CD4-positive, alpha-beta T cell (primary cell): ENCODE measurements at places on chromosomes 16 and 17.

DNA sequence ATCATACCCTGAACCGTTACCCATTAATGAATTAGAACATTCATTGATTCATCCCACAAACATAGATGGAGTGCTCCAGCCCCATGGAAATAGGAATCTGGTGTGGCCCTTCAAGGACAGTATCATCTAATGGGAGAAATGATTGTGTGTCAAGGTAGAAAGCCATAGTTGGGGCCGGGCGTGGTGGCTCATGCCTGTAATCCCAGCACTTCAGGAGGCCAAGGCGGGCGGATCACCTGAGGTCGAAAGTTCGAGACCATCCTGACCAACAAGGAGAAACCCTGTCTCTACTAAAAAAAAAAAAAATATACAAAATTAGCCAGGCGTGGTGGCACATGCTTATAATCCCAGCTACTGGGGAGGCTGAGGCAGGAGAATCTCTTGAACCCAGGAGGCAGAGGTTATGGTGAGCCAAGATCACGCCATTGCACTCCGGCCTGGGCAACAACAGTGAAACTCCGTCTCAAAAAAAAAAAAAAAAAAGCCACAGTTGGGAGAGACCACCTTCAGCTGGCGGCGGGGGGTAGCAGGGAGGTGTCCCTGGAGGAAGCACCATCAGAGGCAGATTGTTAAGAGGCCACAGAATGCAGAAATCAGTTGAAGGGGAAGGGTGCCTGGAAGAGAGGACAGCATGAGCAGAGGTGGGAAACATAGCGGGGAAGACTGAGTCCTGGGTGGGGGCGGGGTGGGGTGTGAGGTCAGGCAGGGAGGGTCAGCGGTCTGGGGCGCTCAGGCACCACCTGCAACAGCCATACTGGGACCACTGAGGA, 60.0 kb downstream of the USP22 start:
- DNase-seq: no peak

- DNase-seq: no peak
These were observed 40.7 kb upstream of the SLC6A2 start for GRCh38 chr16:55615071-55615470.

DNA sequence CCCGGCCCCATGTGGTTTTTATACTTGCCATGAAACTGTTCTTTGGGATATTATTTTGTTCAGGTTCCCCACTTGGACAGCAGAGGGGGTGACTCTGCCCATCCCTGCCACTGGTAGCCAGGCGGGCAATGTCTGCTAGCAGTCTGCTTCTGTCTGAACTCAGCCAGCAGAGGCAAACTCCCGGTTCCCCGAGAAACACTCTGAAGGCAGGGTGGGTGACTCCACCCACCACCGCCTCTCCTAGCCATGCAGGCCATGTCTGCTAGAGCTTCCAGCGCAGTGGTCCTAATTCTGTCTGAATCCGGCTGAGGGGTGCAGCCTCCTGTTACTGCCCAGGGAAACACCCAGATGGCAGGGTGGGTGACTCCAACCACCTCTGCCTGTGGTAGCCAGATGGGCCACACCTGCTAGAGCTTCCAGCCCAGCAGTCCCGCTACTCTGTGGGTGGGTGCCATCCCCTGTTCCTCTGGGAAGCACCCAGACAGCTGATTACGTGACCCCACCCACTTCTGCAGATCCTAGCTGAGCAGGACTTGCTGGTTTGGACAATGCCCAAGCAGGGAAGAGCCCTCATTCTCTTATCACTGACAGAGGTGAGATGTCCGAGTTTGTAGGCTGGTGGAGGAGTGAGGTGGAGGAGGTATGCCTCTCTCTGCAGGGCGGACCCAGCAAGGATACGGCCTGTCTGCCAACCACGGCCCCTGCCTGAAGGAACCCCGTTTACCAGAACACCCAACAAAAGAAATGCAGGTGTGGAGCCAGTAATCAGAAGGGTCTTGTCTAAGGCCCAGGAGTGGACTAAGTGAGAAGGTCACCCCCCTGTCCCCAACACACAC, 22.4 kb downstream of the NLRP1 start:
- DNase-seq: no peak

DNA sequence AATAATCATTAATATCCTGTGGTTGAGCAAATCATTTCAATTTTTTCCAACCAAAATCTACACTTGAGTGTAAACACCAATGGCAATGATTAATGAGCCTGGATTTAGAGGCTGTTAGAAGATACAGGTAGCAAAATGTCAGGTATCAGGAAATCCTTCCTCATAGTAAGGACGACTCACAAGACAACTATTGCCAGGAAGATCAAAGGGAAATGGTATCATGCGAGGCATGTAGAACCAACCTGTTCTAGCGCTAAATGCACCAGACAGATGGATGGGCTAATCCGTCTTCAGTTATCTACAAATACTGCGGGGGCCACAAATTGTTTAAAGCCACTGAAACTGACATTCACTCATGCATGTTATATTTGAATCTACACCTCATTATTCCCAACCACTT, 28.1 kb downstream of the TOX3 start:
- DNase-seq: no peak

DNA sequence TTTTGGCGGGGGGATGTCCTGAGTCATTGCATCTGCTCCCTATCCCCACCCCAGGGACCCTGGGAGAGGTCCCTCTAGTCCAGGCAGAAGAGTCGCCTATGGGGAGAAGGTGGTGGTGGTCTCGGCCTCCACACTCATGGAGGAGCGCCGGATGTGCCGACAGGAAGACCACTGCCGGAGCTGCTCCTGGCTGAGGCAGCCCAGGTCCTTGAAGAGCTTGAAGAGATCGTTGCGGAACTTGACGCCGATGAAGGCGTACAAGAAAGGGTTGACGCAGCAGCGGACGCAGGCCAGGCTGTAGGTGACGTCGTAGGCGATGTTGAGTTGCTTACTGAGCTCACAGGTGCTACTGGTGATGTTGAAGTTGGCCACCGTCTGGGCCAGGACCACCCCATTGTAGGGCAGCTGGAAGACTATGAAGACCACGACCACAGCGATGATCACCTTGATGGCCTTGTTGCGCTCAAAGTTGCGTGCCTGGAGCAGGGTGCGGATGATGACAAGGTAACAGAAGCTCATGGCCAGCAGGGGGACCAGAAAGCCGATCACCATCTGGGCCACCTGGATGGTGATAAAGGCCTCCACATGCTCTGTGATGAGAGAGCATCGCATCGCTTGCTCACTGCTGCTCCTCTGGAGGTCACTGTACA, 10.5 kb downstream of the CCR7 start:
- DNase-seq: no peak

GRCh38 chr17:50423553-50424159, 2.4 kb upstream of the ACSF2 start:
- no peak for DNase-seq

DNA sequence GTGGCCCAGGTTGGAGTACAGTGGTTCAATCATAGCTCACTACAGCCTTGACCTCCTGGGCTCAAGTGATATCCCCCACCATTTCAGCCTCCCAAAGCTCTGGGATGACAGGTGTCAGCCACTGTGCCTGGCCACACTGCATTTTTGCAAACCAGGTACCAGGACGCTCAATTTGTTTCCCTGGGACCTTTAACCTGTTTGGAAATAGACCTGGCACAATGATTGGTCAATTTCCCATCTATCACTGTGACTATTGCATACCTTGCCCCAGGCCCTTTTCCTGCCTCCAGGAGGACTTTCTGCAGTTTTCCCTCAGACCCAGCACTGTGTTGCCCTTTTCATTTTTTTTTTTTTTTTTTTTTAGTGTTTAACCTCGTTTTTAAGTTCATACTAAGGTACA, 11.1 kb upstream of the FUS start:
- DNase-seq: no peak

DNA sequence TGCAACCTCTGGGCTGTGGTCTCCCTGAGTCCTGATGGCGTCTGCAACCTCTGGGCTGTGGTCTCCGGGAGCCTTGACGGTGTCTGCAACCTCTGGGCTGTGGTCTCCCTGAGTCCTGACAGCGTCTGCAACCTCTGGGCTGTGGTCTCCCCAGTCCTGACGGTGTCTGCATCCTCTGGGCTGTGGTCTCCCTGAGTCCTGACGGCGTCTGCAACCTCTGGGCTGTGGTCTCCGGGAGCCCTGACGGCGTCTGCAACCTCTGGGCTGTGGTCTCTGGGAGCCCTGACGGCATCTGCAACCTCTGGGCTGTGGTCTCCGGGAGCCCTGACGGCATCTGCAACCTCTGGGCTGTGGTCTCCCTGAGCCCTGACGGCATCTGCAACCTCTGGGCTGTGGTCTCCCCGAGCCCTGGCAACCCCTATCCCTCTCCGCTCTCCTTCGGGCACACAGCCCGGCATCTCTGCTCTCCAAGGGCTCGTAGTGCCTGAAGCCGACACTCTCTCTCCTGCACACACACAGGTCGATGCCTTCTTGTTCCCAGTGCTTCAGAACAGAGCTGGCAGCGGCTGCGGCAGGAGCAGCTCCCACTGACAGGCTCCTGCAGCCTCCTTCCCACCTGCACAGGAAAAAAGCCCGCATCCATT, 45.6 kb downstream of the METRNL start:
- DNase-seq: no peak
